ENCODE measurements at places on chromosomes 5 and 9.

DNA sequence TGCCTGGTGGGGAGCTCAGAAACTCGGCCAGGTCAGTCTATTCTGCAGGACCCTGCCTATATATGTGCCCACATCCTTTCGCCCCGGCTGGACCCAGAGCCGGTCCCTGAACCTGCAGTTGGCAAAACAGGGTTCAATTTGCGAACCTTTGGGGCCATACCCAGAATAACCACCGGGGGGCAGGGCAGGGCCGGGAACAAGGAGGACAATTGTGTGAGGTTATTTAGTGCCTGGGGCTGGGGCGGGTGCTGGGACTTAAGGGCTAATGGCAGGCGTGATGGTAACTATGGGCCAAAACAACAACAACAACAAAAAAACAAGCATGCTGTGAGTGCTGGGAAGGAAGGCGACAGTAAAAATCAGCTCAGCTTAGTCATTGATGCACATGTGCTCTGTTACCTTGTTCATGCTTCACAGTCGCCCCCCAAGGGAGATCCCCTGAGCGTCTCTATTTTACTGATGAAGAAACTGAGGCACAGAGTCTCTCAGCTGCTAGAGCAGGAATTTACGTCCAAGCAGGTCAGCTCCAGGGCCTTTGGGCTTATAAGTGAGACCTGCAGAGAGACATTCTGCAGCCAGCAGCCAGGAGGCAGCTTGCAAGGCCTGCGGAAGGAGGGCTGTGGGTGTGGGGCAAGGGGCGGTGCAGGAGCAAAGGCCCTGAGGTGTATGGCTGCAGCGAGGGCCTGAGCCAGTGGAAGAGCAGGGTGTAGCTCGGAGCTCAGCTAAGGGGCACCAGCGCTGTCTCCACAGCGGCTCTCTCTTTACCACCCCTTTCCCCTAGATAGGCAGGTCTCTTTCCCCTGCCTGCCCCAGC, 106.0 kb downstream of the PHF2 start:
- peak; percentile 74 for DNase-seq

DNA sequence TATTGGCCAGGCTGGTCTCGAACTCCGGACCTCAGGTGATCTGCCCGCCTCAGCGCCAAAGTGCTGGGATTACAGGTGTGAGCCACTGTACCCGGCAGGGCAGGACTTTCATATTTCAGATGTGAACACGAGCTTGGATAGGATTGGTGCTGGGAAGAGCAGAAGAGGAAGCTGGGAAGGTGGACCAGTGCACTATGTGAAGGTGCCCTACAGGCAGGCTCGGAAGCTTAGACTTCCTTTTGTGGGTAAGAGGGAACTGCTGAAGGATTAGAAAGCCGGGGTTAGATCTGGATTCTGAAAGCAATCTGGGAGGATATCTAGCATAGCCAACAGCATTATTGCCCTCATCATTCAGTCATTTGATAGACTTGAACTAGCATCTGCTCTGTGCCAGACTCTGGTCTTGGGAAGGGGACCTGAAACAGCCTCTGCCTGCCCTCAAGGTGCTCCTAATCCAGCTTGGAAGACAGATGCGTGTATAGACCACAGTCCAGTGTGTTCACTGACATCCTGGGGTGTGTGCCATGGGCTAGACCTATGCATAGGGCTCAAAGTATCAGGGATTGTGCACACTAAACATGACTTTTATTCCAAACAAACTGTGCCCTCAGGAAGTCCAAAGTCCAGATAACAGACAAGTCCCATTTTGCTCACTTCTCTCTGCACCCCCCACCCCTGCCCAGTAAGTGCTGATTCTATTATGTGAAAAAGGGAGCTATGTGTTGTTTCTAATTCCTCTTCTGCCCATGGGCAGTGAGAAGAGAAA, 637 bp downstream of the CBY3 start:
- peak; percentile 18 for DNase-seq

DNA sequence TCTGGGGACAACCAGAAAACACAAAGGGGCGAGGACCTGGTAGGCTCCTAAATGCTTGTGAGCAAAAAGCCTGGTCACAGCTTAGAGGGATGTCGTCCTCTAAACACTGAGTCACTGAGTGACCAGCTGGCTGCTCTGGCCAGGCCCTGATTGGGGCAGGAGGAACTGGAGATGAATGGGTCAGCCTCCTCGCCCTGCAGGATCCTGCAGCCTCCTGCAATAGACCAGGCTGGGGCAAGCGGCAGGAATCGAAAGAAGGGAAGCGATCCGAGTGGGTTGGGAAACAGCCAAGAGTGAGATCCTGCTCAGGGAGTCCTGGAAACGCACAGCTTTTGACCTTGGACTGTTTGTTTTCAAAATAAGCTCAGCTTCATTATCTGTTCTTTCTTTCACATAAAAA, 34.1 kb upstream of the MSX2 start:
- no peak for DNase-seq

- DNase-seq: no peak
These were observed 148.0 kb upstream of the DMAC1 start for GRCh38 chr9:7947577-7947976.

- peak; percentile 14 for DNase-seq
These were observed 9.9 kb downstream of the TMEM232 start for GRCh38 chr5:110716247-110717245.

DNA sequence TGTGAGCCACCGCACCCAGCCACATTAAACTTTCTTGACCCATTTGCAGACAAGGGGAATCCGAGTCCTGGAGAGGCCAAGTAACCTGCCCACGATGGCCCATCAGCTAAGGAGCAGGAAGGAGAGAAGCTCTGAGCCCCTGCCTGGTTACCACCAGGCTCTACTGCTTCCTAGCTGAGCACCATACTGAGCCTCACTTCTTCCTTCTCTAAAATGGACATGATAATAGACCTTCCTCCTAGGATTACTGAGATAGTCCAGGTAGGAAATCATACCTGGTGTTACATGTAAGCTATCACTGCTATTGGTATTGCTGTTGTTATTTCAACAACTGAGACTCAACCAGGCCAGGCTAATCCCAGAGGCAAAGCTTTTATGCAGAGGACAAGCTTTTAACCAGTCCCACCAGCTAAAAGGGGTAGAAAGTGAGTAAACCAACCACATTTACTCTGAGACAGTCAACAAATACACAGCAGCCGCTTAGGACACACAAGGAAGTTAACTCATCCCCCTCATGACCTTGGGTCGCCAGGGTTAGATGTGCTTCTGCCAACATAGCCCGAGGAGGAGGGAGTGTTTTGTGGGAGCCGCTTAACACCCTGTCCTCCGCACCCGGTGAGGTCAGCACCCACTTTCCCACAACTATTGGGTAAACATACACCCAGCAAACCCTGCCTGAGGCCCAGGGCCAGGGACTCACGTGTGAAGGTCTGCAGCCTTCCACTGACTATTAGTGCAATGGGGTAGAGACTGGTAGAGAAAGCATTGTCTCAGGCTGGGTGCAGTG, 20.6 kb upstream of the PTGES start:
- DNase-seq: peak; percentile 43

DNA sequence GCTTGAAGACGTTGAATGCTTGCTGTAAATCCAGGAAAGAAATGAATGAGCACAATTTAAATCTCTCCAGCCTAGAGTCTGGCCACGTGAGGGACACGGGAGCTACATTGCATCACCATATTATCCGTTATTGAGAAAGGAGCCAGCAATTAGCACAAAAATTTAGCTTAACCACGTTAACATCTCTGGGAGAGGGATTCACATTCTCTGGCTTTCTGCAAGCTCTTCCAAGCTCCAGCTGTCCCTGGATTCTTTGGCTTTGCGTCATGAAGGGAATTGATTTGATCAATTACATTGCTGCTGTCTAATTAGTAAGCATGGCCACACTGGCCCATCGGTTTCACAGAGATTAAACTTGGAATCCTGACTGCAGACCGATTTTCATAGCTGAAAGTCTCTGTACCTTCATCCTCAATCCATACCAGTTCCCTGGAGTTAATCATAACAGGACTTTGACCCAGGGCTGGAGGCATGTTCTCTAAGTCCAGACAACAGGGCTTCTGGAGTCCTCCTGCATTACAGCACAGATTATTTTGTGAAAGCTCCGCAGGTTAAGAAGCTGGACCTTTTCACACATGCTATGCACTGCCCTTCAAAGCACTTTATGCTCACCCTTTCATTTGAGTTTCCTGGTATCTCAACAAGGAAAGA, 31.6 kb downstream of the ADRA1B start:
- no peak for DNase-seq
